ENCODE measurements at places on chromosomes 16 and 17. TPM values are rescaled to one million over a fixed set of nuclear protein-coding genes. Genes with fewer than 3 reads are reported as not detected.

Gene PRSS8
- 138 TPM for total RNA-seq

Gene DNAAF8
- 1.8 TPM for total RNA-seq

Gene HLF
- 3.3 TPM for total RNA-seq

DNA sequence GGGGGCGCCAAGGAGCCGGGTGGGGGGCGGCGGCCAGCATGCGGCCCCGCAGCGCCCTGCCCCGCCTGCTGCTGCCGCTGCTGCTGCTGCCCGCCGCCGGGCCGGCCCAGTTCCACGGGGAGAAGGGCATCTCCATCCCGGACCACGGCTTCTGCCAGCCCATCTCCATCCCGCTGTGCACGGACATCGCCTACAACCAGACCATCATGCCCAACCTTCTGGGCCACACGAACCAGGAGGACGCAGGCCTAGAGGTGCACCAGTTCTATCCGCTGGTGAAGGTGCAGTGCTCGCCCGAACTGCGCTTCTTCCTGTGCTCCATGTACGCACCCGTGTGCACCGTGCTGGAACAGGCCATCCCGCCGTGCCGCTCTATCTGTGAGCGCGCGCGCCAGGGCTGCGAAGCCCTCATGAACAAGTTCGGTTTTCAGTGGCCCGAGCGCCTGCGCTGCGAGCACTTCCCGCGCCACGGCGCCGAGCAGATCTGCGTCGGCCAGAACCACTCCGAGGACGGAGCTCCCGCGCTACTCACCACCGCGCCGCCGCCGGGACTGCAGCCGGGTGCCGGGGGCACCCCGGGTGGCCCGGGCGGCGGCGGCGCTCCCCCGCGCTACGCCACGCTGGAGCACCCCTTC lies 484 bp downstream of the FZD2 start:
- no peak for DNase-seq

GRCh38 chr17:44492706-44493272 lies 10.4 kb downstream of the GPATCH8 start:
- no peak for DNase-seq

Gene CCDC78
- total RNA-seq = 12.5 TPM

Gene TRPV3
- 0.38 TPM for total RNA-seq

Gene GRAPL
- not detected for total RNA-seq
